ENCODE measurements at places on chromosomes 12 and 14.

- H3K27ac ChIP-seq = no peak overlapping the region
- H3K4me3 ChIP-seq = no peak overlapping the region
- DNase-seq = no peak
- H3K4me1 ChIP-seq = no peaks in the 10 kb centered on the region
Measured at GRCh38 chr12:31322801-31323207, 3.1 kb downstream of the SINHCAF start.

GRCh38 chr12:40056373-40056772, 49.5 kb downstream of the SLC2A13 start:
- H3K27ac ChIP-seq = no peak overlapping the region
- H3K36me3 ChIP-seq = no peaks in the 10 kb centered on the region
- no peak overlapping the region for H3K4me3 ChIP-seq
- H3K27me3 ChIP-seq = no peaks in the 10 kb centered on the region
- DNase-seq = no peak

- no peak for DNase-seq
- peak overlapping the region; percentile 37 for H3K27ac ChIP-seq
- peaks cover 59% of the 10 kb centered on the region for H3K4me1 ChIP-seq
- no peaks in the 10 kb centered on the region for H3K27me3 ChIP-seq
- no peaks in the 10 kb centered on the region for H3K36me3 ChIP-seq
- H3K4me3 ChIP-seq = no peak overlapping the region
Measured at GRCh38 chr12:124509300-124509675, 58.1 kb downstream of the NCOR2 start.

GRCh38 chr12:22610131-22610530, 14.8 kb upstream of the ETNK1 start:
- H3K4me1 ChIP-seq = no peaks in the 10 kb centered on the region
- no peak overlapping the region for H3K27ac ChIP-seq
- H3K36me3 ChIP-seq = no peaks in the 10 kb centered on the region
- no peak overlapping the region for H3K4me3 ChIP-seq

DNA sequence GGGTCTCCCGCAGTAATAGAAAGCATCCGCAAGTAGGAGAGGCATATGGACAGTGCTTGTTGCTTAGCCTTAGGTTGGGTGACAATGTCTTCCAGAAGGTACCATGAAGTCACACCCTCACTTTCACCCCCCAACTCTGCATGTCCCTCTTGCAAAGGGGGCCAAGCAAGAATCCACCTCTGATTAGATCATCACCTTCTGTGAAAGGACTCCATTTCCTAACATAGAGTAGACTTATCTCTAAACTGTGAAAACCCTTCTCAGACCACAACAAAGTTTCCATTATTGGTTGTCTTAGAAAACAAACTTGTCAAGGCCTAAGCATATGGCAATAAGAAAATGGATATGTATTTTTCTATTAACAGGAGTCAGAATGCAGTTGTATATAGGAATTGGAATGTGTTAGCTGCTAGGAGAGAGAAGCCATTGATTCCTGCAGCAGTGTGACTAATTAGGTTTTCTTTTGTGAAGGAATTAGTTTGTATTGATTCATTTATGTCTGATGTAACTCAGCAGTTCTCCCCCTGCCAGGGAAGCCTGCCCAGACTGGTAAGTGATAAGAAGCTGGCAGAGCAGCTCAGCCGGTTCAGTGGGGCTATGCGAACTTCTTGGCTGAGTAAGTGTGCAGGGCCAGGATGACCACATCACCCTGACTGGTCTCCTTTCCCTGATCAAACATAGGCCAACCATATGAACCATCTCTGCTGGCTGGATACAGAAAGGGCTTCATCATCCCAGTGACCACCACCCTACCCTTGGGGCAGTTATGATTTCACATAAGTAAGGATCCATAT, 107.3 kb upstream of the CCDC196 start:
- H3K27me3 ChIP-seq = no peaks in the 10 kb centered on the region
- no peak overlapping the region for H3K27ac ChIP-seq
- no peaks in the 10 kb centered on the region for H3K36me3 ChIP-seq
- H3K4me3 ChIP-seq = no peak overlapping the region

DNA sequence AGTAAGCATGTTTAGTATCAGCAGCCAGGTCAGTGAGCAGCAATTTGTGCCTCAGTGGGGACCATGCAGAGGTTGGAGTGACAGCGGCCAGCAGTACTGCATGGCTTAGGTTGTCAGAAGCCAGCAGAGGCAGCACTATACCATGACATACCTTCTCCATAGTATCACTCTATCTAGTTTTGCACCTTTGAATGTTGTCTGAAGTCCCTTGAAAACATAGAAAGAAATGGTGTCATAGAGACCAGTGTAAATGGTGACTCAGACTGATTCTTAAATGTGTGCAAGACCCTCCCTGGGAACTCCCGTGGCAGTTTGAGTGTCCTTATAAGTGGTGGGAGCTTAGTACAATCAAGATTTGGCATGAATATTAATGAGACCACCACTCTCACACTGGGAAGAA, 124.4 kb downstream of the SLC38A1 start:
- DNase-seq = no peak
- H3K4me1 ChIP-seq = no peaks in the 10 kb centered on the region
- no peaks in the 10 kb centered on the region for H3K36me3 ChIP-seq
- H3K27me3 ChIP-seq = no peaks in the 10 kb centered on the region
- no peak overlapping the region for H3K4me3 ChIP-seq

- no peaks in the 10 kb centered on the region for H3K36me3 ChIP-seq
- H3K4me1 ChIP-seq = no peaks in the 10 kb centered on the region
- no peak overlapping the region for H3K27ac ChIP-seq
- H3K27me3 ChIP-seq = no peaks in the 10 kb centered on the region
- no peak for DNase-seq
Measured at GRCh38 chr14:45902241-45902640, 649.2 kb upstream of the MIS18BP1 start.

- no peaks in the 10 kb centered on the region for H3K4me1 ChIP-seq
- no peak overlapping the region for H3K27ac ChIP-seq
- no peak overlapping the region for H3K4me3 ChIP-seq
Measured at GRCh38 chr14:85273099-85273677, 256.8 kb upstream of the FLRT2 start.

DNA sequence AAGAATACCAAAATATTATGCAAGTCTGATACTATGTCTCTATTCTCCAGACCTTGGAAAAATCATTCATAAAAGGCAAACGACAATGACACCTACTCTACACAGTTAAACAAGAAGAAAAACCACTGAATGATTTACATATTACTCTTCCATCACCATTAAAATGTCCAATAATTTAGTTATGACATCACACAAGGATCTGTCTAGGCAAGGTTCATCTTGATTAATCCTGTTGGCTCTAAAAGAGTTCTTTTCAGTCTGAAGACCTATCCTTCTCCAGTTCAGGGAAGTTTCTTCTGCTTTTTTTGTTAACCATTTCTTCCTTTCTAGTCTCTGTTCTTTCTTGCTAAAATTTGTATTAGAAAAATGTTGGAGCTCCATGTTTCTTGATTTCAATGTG, 64.0 kb downstream of the OSBPL8 start:
- DNase-seq = no peak
- peaks cover 4% of the 10 kb centered on the region for H3K36me3 ChIP-seq

DNA sequence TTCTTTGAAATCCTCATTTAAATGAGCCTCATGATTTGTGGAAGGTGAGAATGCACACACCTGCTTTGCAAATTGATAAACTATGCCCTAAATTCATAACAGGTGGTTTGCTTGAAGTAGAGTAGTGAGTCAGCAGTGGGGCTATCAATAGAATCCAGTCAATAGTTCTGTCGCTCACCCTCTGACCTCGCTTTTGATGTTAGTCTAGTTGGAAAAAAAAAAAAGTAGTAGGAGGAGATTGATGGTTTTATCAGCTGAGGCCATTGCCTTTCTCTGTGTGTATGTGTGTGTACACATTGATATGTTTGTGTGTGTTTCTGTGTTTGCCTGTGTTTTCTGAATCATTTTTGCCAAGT, 267.3 kb downstream of the SNAPC1 start:
- DNase-seq = no peak
- no peak overlapping the region for H3K4me3 ChIP-seq
- no peak overlapping the region for H3K27ac ChIP-seq
- no peaks in the 10 kb centered on the region for H3K4me1 ChIP-seq
- no peaks in the 10 kb centered on the region for H3K36me3 ChIP-seq

- no peak overlapping the region for H3K27ac ChIP-seq
- H3K4me1 ChIP-seq = no peaks in the 10 kb centered on the region
- no peaks in the 10 kb centered on the region for H3K36me3 ChIP-seq
- H3K4me3 ChIP-seq = no peak overlapping the region
Measured at GRCh38 chr12:127773520-127773919, 493.4 kb upstream of the TMEM132C start.

GRCh38 chr12:103840462-103840875, 565 bp downstream of the NT5DC3 start:
- DNase-seq = peak; percentile 79
- peak overlapping the region; percentile 94 for H3K27ac ChIP-seq
- peak overlapping the region; percentile 96 for H3K4me3 ChIP-seq
- H3K27me3 ChIP-seq = no peaks in the 10 kb centered on the region
- H3K4me1 ChIP-seq = peaks cover 3% of the 10 kb centered on the region
- no peaks in the 10 kb centered on the region for H3K36me3 ChIP-seq

DNA sequence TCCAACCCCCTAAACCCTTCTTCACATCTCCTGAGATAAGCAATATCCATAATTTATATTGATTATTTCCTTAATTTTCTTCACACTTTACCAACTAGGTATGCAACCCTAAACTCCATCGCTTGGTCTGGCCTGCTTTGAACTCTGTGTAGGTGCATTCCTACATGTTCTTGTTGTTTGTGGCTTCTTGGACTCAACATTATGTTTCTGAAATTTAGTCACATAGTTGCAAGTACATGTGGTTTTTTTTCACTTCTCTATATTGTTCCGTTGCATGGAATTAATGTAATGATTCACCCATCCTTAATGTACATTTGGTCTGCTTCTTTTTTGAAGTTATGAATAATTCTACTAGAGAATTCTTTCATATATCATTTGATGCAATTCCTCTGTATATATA, 1.6 kb upstream of the TAS2R30 start:
- H3K4me1 ChIP-seq = no peaks in the 10 kb centered on the region
- H3K4me3 ChIP-seq = no peak overlapping the region
- H3K36me3 ChIP-seq = no peaks in the 10 kb centered on the region
- no peak for DNase-seq
- H3K27me3 ChIP-seq = no peaks in the 10 kb centered on the region

GRCh38 chr12:123270214-123271000, 1.2 kb downstream of the CDK2AP1 start:
- no peak for DNase-seq
- peaks cover 3% of the 10 kb centered on the region for H3K36me3 ChIP-seq
- H3K27ac ChIP-seq = peak overlapping the region; percentile 83
- H3K4me3 ChIP-seq = peak overlapping the region; percentile 79
- H3K4me1 ChIP-seq = peaks cover 23% of the 10 kb centered on the region

GRCh38 chr14:27958757-27959156, 807.8 kb upstream of the FOXG1 start:
- H3K4me1 ChIP-seq = no peaks in the 10 kb centered on the region
- no peak overlapping the region for H3K27ac ChIP-seq
- H3K4me3 ChIP-seq = no peak overlapping the region
- no peak for DNase-seq
- no peaks in the 10 kb centered on the region for H3K36me3 ChIP-seq

GRCh38 chr12:24840046-24840800, 108.7 kb downstream of the BCAT1 start:
- H3K27me3 ChIP-seq = no peaks in the 10 kb centered on the region
- no peak overlapping the region for H3K4me3 ChIP-seq
- no peak overlapping the region for H3K27ac ChIP-seq
- H3K36me3 ChIP-seq = no peaks in the 10 kb centered on the region
- no peak for DNase-seq
- no peaks in the 10 kb centered on the region for H3K4me1 ChIP-seq

- no peaks in the 10 kb centered on the region for H3K36me3 ChIP-seq
- peaks cover 5% of the 10 kb centered on the region for H3K4me1 ChIP-seq
- no peak overlapping the region for H3K27ac ChIP-seq
- no peak for DNase-seq
- no peak overlapping the region for H3K4me3 ChIP-seq
- no peaks in the 10 kb centered on the region for H3K27me3 ChIP-seq
Measured at GRCh38 chr14:92529903-92530302, 16.3 kb downstream of the RIN3 start.

- H3K4me1 ChIP-seq = no peaks in the 10 kb centered on the region
- no peaks in the 10 kb centered on the region for H3K27me3 ChIP-seq
- DNase-seq = no peak
- no peaks in the 10 kb centered on the region for H3K36me3 ChIP-seq
- H3K4me3 ChIP-seq = no peak overlapping the region
Measured at GRCh38 chr12:29707846-29708245, 75.9 kb downstream of the TMTC1 start.

- no peak for DNase-seq
- H3K4me1 ChIP-seq = no peaks in the 10 kb centered on the region
- no peak overlapping the region for H3K27ac ChIP-seq
- no peak overlapping the region for H3K4me3 ChIP-seq
Measured at GRCh38 chr12:101277443-101277842, 2.5 kb upstream of the UTP20 start.

DNA sequence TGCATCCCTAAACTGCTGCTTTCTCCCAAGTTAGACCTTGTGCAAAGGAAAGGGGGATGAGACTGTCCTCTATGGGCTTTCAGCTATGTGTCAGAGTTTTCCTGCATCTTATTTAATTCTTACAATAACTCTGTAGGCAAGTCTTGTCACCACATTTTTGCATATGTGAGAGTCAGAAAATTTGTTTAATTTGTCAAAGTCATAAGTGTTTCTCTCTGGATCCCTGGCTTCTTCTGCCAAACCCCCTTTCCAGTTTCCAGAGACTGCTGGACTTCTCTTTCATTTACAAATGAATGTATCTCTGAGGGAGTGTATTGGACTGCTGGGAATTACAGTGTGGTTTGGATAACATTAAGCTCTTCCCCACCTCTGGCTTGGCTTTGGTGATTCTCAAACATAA, 877.6 kb upstream of the SEL1L start:
- no peak overlapping the region for H3K27ac ChIP-seq
- no peak overlapping the region for H3K4me3 ChIP-seq
- no peak for DNase-seq
- H3K4me1 ChIP-seq = no peaks in the 10 kb centered on the region
- H3K27me3 ChIP-seq = no peaks in the 10 kb centered on the region

DNA sequence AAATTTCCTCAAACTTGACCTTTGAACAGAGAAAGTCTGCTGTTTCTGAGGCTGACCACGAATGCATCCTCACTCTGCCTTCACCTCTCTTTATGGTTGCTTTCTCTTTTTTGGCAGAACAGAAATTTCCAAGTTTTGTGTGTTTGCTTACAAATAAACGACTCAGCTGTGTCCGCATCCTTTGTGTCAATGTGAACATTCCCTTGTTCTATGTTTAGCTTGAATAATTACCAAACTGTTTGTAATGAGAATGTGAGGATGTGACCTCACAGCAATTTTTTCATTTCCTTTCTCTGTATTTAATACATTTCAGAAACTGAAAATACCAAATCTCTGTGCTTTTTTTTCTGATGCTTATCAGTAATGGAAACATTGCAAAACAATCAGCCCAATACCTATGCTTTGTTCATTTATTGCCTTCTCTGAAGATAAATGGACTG, 410.9 kb downstream of the EGLN3 start:
- DNase-seq = no peak
- no peak overlapping the region for H3K4me3 ChIP-seq
- no peaks in the 10 kb centered on the region for H3K4me1 ChIP-seq
- H3K27me3 ChIP-seq = no peaks in the 10 kb centered on the region
- no peak overlapping the region for H3K27ac ChIP-seq
- H3K36me3 ChIP-seq = no peaks in the 10 kb centered on the region

- peak within 1 kb of the TSS; percentile 61 for H3K4me3 ChIP-seq
- DNase-seq = no peak
- no peaks in the 10 kb centered on the region for H3K4me1 ChIP-seq
- H3K36me3 ChIP-seq = no peaks in the 10 kb centered on the region
- H3K27me3 ChIP-seq = peaks cover 7% of the 10 kb centered on the region
- no peak within 1 kb of the TSS for H3K27ac ChIP-seq
Measured at GRCh38 chr12:113056631-113057488, at the start of gene DTX1. DTX1 (plus strand) TSS chr12:113056730; CDS start chr12:113058193, 1,463 bp downstream.

- H3K27me3 ChIP-seq = no peaks in the 10 kb centered on the region
- no peak overlapping the region for H3K4me3 ChIP-seq
- peaks cover 49% of the 10 kb centered on the region for H3K36me3 ChIP-seq
- no peak overlapping the region for H3K27ac ChIP-seq
Measured at GRCh38 chr12:76375470-76375869, 27.3 kb upstream of the BBS10 start.

All from ascending aorta (tissue), 2 donors.